ENCODE measurements at places on chromosomes 2 and 18.

DNA sequence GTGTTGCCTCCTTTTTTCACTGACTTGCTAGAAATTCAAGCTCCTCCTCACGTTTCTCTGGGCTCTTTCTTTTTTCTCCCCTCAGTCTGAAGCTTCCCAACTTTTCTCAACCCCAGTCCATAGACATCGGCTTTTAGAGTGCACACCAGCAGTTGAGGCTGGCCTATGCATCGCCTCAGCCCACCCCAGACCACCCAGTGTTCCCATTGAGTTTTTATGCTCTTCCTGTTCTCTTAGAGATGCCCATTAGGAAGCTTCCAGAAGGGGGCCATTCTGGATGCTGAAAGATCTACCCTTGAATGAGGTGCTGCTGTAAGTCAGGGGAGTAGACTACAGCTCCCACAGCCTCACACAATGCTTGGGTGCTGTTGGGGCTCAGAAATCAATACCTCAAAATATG is 12.0 kb upstream of the GYPC start:
- no peak for DNase-seq

- DNase-seq, result no peak
Observed at GRCh38 chr2:241885291-241885945, 15.9 kb downstream of the RTP5 start.

DNA sequence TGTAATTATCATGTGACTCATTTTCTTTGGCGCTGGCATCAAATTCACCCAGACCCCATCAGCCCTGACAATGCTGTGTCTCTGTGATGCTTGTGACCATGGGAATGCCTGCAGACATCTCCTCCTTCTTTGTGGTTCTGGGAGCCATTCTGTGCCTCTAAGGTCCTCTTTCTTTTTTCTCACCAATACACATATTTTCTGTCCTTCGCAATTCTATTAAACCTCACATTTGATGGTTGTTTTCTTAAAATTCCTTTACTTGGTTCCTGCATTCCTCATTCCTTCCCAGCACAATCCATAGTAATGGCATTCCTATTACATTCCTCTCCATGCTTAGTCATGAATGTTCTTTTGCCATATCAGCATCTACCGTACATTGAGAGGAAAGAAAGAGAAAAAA is 375.3 kb downstream of the PIK3C3 start:
- no peak for DNase-seq

- DNase-seq, result no peak
Observed at GRCh38 chr2:212424082-212424481, 114.5 kb downstream of the ERBB4 start.

GRCh38 chr18:54830260-54830659 is 2.0 kb downstream of the RAB27B start:
- DNase-seq, result no peak

DNA sequence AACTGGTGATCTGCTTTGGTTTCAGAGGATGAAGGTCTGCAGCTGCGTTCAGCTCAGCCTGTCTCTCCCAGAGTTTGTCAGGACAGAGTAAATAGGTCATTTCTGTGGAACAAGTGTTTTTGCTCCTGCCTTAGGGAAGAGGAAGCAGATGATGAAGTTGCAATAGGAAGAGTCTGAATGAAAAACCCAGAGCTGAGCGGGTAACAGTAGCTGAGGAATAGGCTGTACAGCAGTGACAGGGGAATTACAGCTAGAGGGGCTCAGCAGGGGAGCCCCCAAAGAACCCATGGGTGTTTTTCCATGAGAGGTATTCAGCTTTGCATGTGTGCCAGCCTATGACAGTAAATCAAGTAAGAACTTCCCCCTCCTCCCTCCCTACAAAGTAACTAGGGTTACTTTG is 10.3 kb upstream of the CYBRD1 start:
- no peak for DNase-seq

GRCh38 chr2:135635212-135635835 is 104.0 kb downstream of the R3HDM1 start:
- DNase-seq, result no peak

DNA sequence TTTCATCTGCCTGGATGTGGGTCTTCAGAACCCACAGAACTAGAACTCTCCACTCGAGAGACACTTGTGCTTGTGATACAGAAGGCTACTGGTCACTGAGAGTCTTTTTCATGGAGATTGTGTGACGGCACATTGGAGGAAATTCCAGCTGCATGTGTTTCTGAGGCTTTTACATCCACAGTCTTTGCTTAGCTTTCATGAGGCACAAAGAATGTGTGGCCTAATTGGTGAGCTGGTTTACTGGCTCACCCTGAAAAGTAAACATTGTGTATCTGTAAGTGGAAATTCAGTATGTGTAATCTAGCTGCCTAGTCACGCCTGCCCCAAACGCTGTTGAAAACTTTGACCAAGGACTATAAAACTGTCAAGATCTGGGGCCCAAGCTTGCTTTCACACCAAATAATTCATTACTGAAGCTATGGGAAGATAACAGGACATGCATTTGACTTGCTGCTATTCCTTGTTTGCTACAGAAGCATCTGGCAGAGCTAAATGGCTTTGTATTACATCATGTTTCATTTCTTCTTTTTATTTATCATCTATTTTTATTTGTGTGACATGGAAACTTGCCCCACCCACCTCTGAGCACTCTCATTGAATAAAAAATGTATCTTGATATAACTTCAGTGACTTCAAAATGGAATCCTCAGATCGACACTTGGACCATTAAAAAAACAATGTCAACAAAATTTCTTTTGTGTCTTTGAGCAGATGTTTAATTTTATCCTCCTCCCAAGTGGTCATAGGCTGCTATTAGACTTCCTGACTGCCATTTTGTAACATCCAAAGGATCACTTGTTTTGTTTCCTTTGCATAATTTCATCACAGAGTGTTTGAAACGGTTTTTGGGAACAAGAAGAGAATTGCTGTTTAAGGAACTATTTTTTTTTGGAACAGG is 80.2 kb downstream of the EFEMP1 start:
- DNase-seq, result no peak

GRCh38 chr2:41598161-41598894 is 449.5 kb upstream of the PKDCC start:
- DNase-seq, result no peak

GRCh38 chr18:13366962-13367892 is 148.7 kb downstream of the LDLRAD4 start:
- DNase-seq, result no peak

DNA sequence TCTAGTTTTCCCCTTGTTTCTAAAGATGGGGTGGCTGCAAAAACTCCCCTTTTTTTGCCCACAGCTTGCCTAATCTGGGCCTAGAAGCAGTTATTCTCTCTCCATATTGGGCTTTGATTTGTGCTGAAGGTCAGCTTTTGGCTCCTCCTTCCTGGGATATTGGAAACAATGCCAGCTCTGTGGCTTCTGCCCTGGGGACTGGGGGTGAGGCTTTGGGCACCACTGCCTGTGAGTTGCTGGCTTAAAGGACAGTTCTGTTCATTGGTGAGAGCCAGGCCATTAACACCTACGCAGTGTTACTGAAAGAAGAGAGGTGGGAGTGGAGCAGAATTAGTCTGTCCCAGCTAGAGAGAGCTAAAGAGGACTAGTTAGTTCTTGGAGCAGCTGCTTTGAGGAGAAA is 4.3 kb downstream of the UBXN2A start:
- no peak for DNase-seq

DNA sequence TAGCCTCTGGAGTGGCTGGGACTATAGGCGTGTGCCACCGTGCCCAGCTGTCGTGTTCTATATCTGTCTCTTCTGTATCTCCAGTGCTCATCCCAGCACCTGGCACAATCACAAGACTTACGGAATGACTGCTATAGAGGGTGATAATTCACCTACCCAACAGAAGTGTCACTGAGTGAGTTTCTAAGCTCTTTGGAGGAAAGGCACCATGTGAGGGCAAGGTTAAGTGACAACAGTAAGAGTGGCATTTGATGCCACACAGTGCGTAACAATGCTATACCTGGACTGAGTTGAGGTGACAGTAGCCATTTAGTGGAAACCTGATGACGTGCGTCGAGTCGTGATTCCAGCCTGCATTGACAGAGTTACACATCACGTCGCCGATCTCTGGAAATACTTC is 89.0 kb downstream of the KCTD1 start:
- no peak for DNase-seq

GRCh38 chr2:27179344-27180000 is 30.7 kb downstream of the TCF23 start:
- DNase-seq, result no peak

DNA sequence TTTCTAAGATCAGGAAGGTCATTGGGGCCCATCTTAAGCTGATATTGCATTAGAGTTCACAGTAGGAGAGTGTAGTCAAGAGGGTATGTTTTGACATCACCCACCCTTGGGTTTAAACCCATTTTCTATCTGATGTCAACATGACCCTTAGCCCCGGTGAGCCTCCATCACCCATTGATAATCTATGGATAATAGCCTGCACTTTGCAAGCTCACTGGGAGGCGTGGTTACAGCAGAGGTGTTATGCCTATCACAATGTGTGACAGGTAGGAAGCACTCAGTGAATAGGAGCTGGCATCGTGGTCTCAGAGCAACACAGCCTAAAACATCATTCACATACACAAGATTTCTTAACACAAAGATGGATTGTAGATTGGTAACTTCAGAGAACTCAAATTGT is 21.3 kb downstream of the IL18RAP start:
- no peak for DNase-seq

DNA sequence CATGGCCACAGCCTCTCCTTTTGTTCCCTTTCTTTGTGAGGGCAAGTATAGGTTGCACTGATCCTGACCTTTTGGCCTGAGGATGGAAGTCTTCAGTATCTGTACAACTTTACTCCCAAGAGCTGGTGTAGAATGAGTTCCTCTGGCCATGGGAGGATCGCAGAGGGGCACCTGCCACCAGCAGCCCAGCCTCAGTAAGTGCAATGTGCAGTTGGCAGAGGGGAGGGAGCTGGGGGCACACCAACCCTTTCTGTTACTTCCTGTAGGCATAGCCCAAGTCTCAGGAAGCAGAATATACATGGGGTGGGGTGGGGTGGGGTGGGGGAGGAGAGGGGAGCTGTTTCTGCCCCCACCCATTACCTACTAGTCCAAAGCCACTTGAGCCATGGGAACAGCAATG is 65.1 kb upstream of the AQP4 start:
- DNase-seq, result no peak

GRCh38 chr2:169091761-169092519 is 22.6 kb downstream of the DHRS9 start:
- DNase-seq, result no peak

DNA sequence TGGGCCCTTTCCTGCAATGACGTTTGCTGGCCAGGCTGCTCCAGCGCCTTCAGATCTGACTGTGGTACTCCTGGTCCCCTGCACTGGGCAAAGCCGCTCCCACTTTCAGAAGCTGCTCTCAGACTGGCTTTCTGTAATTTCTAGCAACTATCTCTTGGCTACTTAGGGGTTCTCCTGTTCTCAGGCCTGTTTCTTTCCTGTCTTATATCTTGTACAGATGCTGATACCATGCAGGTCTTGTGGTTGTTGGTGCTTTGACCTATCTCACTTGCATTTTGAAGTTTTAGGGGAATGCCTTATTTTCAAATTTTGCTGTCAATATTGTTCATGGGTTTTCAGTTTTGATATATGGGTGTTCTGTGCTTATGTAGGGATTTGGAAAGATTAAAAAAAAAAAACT is 145.8 kb downstream of the CLIP4 start:
- no peak for DNase-seq

DNA sequence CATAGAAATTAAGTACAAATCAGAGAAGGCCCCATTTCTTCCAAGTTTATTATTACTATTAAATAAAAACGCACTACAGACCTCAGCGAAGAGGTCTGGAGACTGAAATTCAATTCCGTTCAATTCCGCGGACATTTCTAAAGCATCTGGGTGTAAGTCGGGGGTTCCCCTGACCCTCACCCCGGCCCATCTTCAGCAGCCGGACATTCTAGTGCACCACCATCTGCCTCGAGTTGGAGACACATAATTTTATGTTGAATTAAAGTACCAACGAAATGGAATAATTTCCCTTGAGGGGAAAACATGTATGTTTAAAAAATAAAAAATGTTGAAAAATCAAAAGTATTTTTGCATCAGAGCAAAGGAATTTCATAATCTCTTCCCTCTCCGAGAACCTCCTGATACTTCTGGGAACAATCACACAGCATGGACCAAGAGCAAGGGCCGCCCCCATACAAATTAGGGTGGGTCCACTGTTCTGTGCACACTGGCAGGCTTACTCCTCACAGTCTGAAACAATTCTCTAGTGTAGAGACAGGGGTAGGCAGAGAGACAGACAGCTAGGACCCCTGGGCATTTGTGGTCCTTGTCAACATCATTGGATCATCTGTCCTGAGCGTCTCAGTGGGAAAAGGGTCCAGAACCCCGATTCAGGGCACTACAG is 29.3 kb downstream of the MBP start:
- DNase-seq, result no peak

DNA sequence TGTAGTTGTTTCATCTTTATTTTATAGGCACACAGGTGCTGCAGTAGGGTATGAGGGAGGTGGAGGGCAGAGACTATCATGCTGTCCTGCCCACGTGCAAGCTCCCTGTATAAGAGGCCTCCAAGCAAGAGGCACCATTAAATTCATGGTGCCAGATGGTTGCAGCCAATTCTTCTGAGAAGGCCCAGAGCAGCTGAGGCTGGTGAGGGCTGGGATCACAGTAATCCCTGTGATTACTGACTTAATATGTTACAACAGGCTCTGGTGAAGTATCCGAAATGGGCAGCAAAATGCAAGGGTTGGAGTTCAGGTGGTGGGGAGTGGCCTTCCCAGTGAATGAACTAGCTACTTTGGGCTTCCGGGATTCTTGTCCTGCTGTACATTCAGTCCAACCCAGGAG is 191.9 kb upstream of the SMAD2 start:
- no peak for DNase-seq

DNA sequence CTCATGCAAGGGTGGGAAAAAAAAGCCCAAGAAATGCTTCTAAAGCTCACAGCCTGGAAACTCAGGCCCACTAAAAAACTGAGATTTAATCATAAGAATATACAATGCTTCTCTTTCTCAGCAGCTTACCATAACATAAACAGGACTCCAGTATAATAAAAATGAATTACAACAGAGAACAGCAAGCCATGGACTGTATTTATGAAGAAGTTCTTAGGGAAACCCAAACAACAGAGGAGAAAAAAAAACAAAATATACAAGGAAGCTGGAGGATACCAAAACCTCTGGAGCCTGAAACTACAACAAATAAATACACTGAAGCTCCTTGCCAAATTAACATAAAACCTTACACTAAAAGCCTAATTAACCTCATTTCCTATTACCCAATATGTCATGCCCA is 187.8 kb downstream of the RDH14 start:
- no peak for DNase-seq

GRCh38 chr18:51278045-51278649 is 80.7 kb upstream of the MEX3C start:
- no peak for DNase-seq

DNA sequence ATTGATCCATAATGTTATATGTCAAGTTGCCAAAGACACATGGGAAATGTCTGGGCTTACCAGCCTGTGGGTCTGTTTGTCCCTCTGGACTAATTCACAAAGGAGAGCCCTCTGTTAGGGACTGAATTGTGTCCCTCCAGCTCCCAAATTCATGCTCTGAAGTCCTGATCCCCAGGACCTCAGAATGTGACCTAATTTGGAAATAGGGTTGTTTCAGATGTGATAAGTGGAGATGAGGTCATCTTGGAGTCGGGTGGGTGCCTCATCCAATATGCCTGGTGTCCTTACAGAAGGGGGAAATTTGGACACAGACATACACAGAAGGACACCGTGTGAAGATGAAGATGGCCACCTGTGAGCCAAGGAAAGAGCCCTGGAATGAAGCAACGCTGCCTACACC is 41.4 kb upstream of the ROCK2 start:
- no peak for DNase-seq

GRCh38 chr2:220114443-220114842 is 487.0 kb downstream of the SLC4A3 start:
- DNase-seq, result no peak

All from NCI-H2081 treated with DMSO at 0.1 percent for 48 hours (cell line).